Fibroblast of skin of left quadriceps (primary cell): ENCODE measurements at places on chromosomes 13 and 19.

DNA sequence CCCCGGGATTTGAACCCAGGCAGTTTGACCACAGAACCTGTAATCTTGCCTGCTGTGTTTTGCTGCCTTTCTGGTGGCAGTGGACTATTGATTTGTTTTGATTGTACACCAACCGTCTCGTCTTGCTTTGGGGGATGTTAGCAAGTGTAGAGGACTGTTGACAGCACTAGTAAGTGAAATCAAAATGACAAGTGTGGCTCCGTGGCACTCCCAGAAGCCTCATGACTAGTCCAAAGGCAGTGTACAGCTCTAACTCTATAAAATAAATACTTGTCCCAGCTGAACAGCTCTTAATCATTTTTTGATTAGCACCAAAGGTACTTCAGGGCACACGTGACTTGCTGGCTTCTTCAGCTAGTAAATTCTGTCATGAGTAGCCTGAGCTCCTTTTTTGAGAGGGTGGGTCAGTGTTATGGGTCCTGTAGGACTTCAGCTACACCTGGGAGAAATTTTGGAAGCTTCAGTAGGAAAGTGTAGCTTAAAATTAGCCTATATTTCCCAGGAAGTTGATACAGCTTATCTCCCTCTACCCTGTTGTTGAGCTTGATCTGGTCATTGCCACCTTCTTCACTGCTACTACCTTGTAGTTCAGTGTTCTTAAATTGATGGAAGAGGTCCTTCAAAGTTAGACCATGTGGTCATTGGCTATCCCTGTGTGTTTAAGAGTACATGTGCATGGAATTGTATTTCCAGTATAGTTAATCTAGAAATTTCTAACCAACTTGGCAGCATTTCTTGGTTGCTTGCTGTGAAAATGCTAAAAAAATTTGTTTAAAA lies 15.1 kb downstream of the TM9SF2 start:
- DNase-seq = no peak

DNA sequence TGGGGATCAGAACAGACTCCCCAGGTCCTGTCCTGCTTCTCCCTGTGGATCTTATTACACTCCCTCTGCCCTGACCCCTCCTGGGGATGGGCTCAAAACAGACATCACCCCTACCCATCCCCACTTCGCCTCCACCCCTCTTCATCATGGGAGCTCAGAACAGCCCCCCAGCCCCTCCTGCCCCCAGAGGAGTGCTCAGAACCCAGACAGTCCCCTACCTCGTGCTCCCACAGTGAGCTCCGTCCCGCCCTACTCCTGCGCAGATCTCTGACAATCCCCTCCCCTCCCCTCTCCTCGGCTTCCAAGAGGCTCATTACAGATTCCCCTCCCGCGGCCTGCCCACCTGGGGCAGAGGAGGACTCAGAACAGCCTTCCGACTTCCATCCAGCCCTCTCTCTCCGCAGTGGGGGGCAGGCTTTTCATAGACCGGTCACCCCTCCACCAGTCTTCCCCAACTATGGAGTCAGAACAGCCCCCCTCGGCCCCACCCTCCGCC lies 6.1 kb downstream of the NXNL1 start:
- no peak for DNase-seq

- no peak for DNase-seq
Observed at GRCh38 chr19:10003271-10003670, 7.0 kb downstream of the COL5A3 start.

DNA sequence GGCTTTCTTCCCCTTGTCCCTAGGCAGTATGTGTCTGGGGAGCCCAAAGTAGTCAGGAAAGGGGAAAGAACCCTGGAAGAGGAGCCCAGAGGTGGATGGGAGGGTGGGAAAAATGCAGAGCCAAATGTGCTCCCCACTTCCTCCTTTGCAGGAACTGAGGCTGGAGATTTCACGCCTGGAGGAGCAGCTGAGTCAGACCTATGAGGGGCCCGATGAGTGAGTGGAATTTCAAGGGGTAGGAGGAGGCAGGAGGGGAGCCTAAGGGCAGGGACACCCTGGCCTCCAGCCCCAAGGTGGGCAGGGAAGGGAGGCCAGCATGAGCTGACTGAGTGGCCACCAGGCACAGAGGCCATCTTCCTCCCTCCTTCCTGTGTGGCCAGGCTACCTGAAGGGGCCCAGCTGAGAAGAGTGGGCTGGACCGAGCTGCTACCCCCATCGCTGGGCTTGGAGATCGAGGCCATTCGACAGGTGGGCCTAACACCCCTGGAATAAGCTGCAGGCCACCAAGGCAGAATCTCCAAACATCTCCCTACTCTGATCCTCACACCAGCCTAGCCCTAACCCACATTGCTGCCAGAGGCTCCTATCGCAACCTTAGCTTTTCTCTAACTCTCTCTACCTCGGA lies 14.3 kb downstream of the PTH2 start:
- no peak for DNase-seq

- DNase-seq = no peak
Observed at GRCh38 chr19:10670876-10671804, 17.0 kb downstream of the ILF3 start.

DNA sequence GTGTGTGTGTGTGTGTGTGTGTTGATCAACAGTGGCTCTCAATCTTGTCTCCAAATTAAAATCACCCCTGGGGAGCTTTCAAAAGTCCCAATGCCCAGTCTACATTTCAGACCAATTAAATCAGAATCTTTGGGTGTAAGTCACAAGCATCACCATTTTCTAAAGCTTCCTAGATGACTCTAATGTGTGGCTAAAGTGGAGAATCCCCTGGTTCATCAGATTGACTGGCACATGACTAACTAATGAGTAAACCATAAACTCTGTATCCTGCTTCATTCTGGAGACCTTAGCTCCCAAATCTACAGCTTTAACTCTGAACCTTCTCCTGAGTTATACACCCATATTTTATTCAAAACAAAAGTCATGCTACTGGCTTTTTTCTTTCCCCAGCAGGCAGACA lies 131.3 kb downstream of the SUCLA2 start:
- no peak for DNase-seq

DNA sequence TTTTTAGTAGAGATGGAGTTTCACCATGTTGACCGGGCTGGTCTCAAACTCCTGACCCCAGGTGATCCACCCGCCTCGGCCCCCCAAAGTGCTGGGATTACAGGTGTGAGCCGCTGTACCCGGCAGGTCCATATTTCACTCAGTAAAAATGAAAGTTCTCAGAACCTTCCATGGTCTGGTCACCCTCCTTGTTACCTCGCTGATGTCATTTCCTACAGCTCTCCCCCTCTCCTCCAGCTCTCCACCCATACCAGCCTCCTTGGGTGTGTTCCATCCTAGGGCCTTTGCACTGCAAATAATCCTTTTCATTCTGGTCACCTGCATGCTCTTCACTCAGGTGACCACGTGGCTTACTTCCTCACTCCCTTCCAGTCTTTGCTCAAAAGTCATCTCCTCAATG lies 78.2 kb upstream of the TNFSF11 start:
- DNase-seq = no peak

GRCh38 chr19:2123682-2124387 lies 27.1 kb downstream of the IZUMO4 start:
- DNase-seq = no peak

DNA sequence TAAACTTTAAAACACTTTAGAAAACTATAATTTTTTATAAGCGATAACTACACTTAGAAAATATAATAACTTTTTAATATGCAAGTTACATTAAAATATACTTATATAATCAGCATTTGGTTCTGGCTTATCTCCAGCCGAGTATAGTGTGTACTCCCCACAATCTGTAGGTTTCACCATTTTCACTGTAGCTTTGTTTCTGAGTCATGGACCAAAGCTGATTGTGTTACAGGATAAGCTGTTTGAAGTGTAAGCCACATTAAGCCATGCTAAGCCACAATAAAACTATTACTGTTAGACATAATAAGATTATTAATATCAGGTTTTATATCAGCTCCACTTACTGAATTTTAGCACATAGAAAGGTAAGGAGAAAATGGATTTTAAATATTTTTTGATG lies 43.8 kb downstream of the CCDC122 start:
- DNase-seq = no peak

DNA sequence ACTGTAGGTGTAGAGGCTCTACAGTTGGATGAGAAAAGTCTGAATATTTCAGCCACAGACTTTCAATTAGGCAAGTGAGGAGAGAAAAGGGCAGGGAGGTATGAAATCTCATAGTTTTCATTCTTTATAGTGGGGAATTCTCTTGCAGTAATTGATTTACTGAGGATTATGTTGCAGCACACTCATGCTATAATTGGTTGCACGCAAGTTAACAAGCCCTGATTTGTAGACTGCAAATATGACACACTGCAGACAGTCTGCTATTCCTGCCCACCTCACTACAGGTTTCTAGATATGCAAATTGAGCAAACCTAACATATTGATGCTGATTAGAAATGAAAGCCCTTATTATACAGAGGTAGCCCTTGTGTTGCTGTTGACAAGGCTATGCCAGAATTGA lies 139.4 kb downstream of the LHFPL6 start:
- no peak for DNase-seq

GRCh38 chr13:107157271-107157670 lies 589.3 kb upstream of the ARGLU1 start:
- peak; percentile 32 for DNase-seq

DNA sequence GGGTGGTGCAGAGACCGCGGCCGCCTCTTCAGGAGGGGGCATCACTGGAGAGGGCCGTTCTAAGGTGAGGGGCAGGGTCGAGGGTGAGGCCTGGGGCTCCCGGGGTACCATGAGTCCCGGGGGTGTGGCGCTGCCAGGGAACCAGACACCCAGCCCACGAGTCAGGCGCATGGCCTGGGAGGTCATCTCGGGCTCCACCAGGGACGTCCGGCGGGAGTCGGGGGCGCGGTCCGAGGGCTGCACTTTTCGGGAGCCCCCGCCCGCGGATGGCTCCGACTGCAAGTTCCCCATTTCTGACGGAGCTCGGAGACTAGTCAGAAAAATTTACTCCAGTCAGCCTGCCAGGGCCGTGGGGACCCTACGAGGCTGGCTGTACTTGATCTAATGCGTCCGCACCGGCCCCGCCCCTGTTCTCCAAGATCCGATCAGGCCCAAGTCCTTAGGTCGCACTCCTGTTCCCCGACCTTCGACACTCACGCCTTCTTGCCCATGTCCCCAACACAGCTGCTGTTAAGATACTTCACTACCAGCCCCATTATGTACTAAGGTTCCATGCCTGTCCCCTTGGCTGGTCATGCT lies 774 bp downstream of the GGN start:
- DNase-seq = no peak

DNA sequence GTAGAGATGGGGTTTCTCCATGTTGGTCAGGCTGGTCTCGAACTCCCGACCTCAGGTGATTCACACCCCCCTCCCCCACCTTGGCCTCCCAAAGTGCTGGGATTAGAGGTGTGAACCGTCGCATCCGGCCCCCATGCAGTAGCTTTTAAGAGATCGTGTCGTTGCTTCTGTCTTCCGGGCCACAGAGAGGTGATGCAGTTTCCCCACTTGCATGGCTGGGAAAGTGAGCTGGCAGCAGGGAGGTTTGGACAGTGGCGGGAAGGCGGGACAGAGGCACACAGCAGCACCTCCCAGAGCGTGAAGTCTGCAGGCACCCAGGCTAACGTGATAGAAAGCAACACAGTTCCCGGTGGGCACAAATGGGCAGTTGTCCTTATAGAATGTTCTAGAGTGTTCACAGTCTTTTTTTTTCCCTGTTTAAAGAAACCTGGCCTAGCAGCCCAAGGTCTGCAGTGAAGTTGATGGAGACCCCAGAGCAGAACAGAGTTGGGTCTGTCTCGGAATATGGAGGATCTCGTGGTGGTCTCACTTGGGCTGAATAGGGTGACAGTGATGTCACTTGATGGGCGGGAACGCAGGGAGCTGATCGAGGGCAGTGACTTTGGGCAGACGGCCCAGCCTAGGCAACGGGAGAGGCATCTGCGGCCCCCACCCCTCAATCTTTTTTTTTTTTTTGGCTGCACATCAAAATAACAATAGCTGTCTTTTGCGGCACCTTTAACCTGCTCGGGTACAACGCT lies 4.9 kb downstream of the UHRF1 start:
- no peak for DNase-seq

GRCh38 chr13:49694446-49694845 lies 3.2 kb upstream of the EBPL start:
- no peak for DNase-seq

GRCh38 chr13:39918620-39919236 lies 263.3 kb downstream of the COG6 start:
- no peak for DNase-seq

GRCh38 chr13:42276683-42277082 lies 4.7 kb downstream of the AKAP11 start:
- no peak for DNase-seq
